ENCODE measurements at places on chromosomes 4 and X.

- peak; percentile 11 for DNase-seq
These were observed 3.9 kb upstream of the SPOCK3 start for GRCh38 chr4:167238226-167238625.

GRCh38 chr4:15551740-15552446 lies 82.2 kb downstream of the CC2D2A start:
- DNase-seq: no peak

GRCh38 chr4:7785017-7785416 lies 154.6 kb downstream of the AFAP1 start:
- DNase-seq: no peak

GRCh38 chr4:107148904-107149303 lies 112.8 kb upstream of the DKK2 start:
- no peak for DNase-seq

- DNase-seq: no peak
These were observed 129.4 kb downstream of the THOC2 start for GRCh38 chrX:123603491-123603890.

DNA sequence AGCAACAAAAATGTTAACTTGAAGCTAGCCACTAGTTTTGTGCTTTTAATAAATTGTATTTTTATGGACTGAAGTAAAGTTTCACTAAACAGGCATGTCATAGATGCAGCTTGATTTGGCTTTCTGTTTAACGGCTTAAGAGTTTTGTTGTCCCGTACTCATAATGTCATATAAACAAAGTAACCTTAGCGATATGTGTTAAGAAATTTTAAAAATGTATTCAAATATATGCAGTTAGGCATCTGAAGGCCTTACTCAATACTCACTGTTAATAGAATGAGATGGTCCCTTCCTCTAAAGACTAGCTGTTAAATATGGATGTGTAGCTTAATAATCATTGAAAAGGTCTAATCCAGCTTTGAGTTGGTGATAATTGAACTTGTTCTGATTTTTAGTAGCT lies 1.0 kb upstream of the SCLT1 start:
- no peak for DNase-seq

DNA sequence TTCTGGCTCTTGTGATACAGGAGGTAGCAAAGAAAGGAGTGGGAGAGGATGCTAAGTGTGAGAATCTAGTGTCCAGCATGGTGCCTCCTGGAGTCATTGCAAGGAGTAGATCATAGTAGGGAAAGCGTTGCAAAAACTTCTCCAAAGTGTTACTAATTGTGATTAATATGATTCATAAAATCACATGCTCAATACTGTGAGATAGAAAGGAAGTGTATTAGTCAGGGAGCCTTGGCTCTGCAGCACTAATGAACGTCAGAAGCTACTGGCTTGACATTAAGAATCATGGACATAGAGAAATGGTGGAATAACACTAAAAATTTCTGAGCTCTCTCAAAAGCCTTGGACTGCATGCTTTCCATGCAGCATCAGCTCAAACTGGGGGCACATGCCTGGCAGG lies 299.1 kb downstream of the EVC2 start:
- no peak for DNase-seq

DNA sequence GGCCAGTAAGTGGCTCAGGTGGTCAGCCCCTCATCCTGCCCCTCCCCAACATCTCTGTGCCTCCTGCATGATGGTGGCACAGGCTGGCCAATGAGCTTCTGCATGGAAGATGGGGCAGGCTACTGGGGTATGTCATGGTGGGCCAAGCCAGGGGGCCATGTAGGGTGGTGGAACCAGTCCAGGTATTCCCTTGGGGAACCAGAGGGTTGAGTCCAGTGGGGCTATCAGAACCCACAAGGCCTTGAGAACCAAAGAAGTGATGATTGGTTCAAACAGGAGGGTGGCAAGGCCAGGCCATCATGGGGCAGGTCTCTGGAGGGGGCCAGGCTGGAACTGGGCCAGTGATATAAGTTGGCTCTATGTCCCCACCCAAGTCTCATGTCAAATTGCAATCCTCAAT lies 18.8 kb upstream of the PPP2R2C start:
- no peak for DNase-seq

- no peak for DNase-seq
These were observed 343.7 kb downstream of the DHX15 start for GRCh38 chr4:24240655-24241054.

DNA sequence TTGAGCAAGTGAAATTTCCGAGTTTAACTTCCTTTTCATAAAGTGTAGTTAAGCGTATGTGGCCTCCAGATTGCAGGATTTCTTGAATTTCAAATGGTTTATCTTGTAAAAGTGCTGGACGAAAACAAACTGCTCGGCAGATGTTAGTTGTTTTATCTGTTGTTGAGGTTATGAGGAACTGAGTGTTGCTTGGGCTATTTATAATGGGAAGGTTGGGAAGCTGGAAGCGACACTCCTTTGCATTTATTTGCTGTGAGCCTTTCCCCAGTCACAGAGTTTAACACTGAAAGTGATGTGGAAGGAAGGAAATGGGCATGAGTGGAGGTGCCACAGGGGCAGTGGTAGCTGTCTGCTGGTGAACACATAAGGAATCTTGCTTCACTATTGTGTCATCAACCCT lies 284.9 kb downstream of the PCDH7 start:
- DNase-seq: no peak

DNA sequence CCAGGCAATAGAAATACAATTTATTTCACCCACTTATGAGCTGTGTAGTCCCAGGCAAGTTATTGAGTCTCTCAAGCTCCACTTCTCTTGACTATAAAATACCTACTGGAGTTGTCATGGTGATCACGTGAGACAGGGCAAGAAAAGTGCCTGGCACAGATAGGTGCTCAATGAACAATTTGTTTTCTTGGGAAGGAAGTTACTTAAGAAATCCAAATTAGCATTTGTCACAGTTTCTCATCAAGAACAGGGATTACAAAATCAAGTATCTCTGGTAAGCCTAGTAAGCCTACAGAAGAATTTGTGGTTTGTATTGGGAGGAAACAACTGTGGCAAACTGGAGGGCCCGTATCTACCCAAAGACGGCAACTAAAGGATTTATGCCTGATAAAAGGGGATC lies 37.5 kb upstream of the RASGEF1B start:
- no peak for DNase-seq

DNA sequence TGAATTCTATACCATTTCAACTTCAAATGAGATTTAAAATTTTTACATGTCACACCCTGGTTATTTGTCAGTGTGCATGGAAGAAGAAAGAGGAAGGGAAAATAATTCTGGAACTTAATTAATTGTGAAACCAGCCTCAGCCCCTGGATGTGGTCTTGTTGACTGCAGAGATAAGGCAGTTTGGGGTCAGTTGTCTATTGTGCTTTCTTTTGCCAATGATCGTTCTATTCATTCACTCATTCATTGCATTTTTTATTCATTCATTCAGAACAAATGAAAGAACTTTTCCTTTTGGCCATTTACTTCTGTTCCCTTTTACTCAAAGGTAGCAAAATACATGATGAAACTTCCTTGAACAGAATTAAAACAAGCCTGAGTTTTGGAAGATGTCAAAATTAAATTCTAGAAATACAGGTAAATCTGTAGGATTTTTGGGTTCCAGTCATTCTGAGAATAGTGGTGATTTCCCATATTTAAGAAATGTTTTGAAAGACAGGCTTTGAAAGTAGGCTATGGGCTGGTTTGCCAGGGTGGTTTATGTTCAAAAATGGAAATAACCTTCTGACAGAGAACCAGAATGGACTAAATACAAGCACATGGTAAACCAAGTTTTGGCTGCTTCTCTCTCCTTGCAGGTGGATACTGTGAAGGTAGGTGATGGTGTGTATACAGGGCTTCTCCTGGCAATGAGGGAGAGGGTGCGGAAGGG lies 35.7 kb downstream of the PARM1 start:
- DNase-seq: no peak

DNA sequence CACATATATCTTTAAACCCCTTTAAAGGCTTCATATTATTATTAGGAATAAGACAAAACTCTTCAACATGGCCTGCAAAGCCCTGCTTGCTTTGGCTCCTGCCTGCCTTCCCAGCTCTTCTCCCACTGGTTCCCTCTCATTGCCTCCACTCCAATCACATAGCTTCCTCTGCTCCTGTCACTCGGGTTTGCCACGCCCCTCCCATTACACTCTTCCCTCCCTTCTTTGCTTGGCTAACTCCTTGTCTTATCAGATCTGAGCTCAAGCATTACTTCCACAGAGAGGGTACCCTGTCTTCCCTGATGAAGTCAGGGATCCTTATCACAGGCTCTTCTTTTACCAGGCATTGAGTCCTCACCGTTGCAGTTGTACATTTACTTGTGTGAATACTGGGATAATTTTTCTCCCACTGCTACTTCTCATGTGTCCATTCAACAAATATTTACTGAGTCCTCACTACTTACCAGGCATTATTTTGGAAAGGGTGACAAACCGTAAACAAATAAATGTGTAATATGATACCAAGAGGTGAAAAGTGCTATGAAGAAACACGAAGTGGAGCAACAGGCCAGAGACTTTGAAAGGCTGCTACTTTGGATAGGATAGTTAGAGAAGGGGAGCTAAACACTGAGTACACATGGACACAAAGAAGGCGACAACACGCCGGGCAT lies 3.2 kb upstream of the VGLL1 start:
- DNase-seq: no peak

- DNase-seq: no peak
These were observed at the start of gene XAGE3 for GRCh38 chrX:52867610-52868348. TSS of gene XAGE3 (minus strand) at chrX:52868083. CDS start at chrX:52867133, 950 bp downstream.

GRCh38 chr4:13112030-13112429 lies 372.1 kb downstream of the RAB28 start:
- no peak for DNase-seq

DNA sequence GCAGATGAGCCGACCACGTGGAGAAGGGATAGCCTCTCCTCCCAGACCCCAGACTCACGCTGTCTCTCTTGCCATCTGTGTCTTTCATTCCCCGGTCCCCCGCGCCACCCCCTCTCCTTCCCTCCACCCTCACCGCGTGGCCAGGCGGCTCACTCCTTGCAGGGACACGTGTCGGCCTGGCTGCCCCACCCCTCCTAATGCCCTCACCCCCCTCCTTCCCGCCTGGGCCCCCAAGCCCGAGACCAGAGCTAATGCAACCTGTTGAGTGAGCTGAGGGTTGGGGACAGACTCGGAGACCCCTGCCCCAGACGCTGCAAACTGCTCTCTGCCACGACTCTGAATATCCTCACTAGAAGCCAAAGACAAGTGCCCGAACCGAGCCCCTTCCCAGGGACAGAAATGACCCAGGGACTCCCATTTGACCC lies 1.8 kb downstream of the SLC38A5 start:
- peak; percentile 5 for DNase-seq

- DNase-seq: no peak
These were observed 200.9 kb upstream of the SLIT2 start for GRCh38 chr4:20050768-20051167.

GRCh38 chrX:49029876-49030275 lies 13.3 kb downstream of the TFE3 start:
- DNase-seq: no peak

- DNase-seq: no peak
These were observed 121.2 kb upstream of the MID1 start for GRCh38 chrX:10741550-10741949.

- DNase-seq: no peak
These were observed 768 bp downstream of the CLCN4 start for GRCh38 chrX:10157543-10157942.

DNA sequence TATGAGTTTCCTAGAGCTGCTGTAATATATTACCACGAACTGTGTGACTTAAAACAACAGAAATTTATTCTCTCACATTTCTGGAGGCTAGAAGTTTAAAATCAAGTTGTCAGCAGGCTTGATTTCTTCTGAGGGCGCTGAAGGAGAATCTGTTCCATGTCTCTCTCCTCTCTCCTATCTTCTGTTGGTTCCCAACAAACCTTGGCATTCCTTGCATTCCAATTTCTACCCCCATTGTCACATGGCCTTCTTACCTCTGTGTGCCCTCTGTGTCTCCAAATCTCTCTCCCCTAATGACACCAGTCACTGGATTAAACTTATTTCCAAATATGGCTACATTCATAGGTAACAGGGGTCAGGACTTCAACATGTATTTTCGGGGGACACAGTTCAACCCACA lies 672.7 kb downstream of the RPA4 start:
- DNase-seq: no peak

DNA sequence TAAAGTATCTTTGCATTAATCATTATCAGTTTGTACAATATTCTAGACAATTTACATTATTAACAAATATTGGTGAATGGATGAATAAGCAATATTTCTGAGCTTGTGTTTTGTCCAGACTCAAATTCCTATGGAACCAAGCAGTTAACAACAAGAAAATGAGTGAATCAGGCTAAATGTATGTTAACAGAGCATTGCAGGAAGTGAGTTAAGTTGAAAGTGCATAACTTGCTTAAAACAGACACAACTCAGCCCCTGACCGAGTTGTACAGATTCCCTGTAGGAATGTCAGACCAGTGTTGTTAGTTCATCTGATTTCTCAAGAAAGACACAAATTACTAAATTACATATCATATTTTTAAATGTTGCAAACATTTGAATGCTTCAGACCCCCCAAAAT lies 23.7 kb upstream of the CSN1S1 start:
- no peak for DNase-seq

GRCh38 chrX:44068043-44068442 lies 94.9 kb upstream of the NDP start:
- DNase-seq: no peak

GRCh38 chr4:99642725-99643489 lies 14.7 kb downstream of the C4orf54 start:
- no peak for DNase-seq

GRCh38 chr4:86594559-86595425 lies 677 bp downstream of the PTPN13 start:
- DNase-seq: peak; percentile 32

DNA sequence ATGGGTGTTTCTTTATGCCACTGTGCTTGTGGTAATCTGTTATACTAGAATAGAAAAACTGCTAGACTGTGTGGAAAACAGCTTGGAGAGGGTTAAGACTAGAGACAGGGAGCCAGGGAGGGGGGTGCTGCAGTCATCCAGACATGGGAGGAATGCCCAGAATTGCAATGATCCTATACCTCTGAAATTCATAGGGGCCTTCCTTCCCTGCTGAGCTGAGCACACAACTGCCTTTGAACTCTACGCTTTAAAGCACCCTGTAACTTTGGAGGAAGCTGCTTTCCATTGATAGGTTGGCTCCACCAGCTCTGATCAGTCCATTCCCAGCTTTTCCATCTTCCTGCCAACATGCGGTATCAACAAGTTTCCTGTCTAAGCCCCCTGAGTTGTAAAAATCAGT lies 155.9 kb upstream of the RASGEF1B start:
- no peak for DNase-seq

- DNase-seq: no peak
These were observed 904.9 kb upstream of the AGA start for GRCh38 chr4:178347111-178347510.

GRCh38 chr4:123234955-123235354 lies 161.6 kb upstream of the SPRY1 start:
- no peak for DNase-seq

- DNase-seq: no peak
These were observed 56.9 kb downstream of the ARHGAP10 start for GRCh38 chr4:147788791-147789190.

- DNase-seq: no peak
These were observed 85.7 kb downstream of the EFNB1 start for GRCh38 chrX:68914479-68914946.
